NCI-H774 (cell line): ENCODE measurements at places on chromosomes 13 and 19.

DNA sequence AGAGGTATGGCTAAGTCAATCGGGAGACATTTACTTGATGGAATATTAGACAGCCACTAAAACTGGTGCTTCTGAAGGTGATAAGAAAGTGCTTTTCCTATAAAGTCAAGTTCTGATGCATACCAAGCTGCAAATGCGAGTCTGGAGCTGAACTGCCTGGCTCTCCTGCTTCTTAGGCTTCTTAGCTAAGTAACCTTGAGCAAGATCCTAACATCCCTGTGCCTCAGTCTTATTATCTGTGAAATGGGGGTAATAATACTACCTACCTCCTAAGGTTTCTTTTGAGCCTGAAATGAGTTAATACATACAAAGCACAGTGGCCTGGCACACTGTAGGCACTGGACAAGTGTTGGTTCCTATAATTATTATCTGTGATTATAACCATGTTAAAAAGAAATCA, 64.5 kb downstream of the ZIC5 start:
- no peak for DNase-seq

GRCh38 chr19:6779206-6779605, 6.7 kb downstream of the VAV1 start:
- DNase-seq: no peak

- no peak for DNase-seq
Observed at GRCh38 chr13:30796132-30796572, 60.8 kb downstream of the ALOX5AP start.

GRCh38 chr13:46866150-46866549, 30.7 kb downstream of the HTR2A start:
- no peak for DNase-seq

DNA sequence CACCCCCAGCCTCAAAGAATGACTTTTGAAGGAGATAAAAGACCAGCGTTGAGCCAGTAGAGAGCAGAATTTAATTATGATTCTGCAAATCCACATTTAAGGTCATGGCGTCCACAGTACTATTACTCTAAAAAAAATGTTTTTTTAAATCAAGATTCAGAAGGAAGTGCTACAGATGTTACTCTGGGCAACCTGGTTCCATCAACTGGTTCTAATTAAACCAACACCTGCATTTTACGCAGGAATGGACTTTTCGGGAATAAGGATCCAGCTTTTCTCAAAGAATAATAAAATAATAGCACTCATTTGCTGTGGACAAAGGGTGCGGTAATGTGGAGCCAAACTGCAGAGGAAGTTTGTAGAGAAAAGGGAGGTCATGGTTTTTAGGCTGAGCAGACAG, 62.9 kb upstream of the IPO5 start:
- DNase-seq: no peak

DNA sequence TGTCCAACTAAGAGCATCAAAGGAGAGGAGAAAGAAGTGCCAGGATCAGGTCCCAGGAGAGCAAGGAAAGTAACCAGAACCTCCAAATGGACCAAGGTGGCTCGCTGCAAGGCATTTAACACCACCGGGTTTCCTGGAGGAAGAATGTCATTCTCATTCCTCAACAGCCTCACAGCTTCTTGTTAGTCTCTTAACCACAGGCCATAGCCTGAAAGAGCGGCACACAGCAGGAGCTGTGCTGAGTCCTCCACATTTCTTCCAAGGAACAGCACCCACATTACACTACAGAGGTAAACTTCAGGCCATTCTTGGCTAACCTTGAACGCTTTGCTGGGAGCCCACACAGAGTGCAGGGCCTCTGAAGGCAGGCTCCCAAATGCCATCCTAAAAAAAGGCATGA, 23.6 kb downstream of the DOCK9 start:
- DNase-seq: no peak

- no peak for DNase-seq
Observed at GRCh38 chr19:39236527-39236926, 8.3 kb downstream of the IFNL3 start.

DNA sequence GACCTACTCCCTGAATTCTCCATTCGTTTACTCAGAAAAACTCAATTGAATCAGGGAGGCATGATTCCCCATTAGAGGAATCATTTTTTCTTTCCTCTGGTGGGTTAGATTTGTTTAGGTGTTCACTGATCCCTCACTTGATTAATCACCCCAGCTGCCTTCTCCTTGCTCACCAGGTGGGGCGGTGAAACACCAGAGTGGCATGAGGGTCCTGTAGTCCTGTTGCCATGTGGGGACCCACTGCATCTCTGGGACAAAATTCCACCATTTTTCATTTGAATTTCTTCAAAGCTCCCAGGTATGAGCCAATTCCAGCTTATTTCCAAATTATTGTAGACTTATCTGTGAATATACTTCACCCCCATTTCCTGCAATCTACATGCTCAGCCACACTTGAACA, 462.7 kb upstream of the ZNF507 start:
- DNase-seq: no peak

DNA sequence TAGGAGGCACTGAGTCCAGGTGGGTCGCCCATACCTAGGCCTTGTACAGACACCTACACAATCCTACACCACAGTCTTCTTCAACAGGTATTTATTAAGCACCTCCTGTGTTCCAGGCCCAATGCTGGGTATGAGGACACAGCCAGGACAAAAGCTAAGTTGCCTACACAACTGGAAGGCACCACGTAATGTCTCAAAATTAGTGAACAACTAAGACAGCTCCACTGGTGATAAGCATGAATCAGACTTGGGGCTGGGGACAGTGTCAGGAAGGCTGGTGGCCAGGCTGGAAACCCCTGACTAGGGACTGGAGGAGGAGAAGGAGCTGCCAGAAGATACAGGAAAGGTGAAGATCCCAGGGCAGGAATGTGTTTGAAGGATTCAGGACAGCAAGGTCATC, 2.4 kb downstream of the SMIM24 start:
- no peak for DNase-seq

DNA sequence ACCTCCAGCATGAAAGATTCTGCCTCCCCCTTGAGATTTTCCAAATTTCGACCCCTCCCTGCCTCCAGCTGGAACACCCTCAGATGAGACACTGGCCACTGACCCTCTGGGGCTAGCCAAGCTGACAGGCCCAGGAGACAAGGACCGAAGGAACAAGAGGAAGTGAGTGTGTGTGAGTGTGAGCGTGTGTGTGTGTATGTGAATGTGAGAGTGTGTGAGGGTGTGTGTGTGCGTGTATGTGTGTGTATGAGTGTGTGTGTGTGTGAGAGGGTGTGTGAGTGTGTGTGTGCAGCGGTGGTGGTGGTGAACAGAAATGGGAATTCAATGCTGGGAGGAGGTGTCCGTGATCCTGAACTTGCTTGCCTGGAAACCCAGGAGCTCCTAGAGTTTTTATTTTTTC, 13.8 kb downstream of the HRC start:
- DNase-seq: no peak

- DNase-seq: no peak
Observed at GRCh38 chr13:64680739-64681138, 2549.4 kb downstream of the PCDH9 start.

DNA sequence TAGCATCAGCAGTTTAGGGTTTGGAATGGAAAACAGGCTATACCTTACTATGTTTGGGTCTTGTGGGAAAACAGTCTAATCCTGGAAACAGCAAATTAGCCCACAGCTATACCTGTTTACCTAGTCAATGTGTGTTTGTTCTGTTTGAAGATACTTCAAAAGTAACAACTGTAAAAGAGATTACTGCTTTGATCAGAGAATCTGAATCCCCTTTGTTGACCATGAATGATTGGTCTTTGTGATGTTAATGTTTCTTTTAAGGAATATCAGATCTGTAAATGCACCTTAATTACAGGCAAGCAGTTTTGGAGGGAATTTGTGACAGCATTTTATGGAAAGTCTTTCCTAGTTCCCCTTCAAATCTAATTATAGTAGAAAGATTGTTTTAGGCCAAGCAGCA, 20.7 kb upstream of the KLF5 start:
- no peak for DNase-seq

- DNase-seq: no peak
Observed at GRCh38 chr13:40813667-40814454, 24.4 kb downstream of the SLC25A15 start.

DNA sequence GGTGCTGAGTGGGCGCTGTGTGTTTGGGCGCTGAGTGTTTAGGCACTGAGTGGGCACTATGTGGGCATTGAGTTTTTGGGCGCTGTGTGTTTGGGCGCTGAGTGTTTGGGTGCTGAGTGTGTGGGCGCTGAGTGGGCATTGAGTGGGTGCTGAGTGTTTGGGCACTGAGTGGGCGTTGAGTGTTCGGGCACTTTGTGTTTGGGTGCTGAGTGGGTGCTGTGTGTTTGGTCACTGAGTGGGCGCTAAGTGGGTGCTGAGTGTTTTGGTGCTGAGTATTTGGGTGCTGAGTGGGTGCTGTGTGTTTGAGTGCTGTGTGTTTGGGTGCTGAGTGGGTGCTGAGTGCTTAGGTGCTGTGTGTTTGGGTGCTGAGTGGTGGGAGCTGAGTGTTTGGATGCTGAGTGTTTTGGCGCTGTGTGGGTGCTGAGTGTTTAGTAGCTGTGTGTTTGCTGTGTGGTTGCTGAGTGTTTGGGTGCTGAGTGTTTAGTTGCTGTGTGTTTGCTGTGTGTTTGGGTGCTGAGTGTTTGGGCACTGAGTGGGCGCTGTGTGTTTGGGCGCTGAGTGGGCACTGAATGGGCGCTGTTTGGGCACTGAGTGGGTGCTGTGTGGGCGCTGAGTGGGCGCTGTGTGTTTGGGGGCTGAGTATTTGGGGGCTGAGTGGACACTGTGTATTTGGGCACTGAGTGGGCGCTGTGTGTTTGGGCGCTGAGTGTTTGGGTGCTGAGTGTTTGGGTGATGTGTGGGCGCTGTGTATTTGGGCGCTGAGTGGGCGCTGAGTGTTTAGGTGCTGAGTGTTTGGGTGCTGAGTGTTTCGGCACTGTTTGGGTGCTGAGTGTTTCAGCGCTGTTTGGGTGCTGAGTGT, 47.2 kb upstream of the F7 start:
- no peak for DNase-seq

DNA sequence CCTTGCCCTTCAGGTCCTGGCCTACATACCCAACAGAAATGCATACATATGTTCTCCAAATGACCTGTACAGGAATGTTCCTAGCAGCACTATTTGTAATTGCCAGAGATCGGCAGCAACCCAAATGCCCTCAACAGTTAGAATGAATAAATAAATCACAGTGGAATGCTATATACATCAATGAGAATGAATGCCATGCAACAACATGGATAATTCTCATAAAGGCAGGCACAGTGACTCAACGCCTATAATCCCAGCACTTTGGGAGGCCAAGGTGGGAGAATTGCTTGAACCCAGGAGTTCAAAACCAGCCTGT, 18.6 kb downstream of the TEX101 start:
- DNase-seq: no peak

DNA sequence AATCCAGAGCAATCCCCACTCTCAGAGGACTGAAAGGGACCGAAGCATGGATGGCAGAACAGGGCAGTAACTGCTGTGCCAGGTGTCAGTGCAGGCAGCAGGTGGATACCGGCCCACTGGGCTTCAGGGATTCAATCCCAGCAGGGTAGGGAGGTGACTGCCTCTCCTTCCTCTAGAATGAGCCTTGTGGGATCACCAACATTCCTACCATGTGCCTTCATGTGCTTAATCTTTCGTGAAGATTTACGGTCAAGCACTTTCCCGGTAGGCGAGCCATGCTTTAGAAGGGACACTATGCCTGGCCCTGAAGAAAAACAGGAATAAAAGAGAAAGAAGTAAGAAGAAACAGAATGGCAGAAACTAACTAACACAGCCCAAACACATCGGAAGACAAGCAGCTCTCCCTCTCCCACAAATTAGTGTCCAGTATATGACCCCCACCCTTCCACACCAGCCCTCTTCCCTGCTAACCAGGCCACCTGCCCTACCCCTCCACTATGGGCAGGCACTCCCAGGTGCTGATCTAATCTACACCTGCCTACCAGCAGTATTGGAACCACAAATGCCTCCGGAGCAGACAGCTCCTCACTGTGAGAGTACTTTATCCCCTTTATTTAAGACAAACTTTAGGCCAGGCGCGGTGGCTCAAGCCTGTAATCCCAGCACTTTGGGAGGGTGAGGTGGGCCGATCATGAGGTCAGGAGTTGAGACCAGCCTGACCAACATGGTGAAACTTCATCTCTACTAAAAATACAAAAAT, 162.5 kb downstream of the NUFIP1 start:
- DNase-seq: no peak

- DNase-seq: no peak
Observed at GRCh38 chr13:102679449-102680132, 15.3 kb downstream of the METTL21C start.

DNA sequence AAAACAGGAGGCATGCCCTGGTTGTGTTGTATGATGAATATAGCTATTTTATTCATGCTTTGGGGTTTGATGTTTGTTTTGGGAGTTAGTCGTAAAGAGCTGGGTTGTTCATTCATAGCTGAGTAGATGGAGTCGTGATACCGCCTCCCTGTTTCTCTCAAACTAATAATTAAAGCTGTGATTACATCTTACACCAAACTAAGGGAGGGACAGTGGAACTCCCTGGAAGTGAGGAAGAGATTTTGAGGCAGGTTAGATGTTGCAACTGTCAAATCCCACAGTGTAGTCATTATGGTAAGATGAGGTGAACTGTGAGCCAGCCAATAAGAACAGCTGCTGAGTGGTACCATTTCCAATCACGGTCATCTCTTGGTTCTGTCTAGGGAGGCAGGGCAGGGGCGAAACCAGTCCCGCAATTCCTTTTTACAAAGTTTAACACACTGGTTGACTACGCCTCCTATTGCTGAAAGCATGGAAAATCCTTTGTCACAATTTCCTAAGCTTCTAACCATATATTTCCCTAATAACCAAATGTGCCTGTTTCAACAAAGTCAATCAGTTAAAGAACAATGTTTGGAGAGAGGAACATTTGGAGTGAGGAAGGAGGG, 207.6 kb upstream of the SERP2 start:
- no peak for DNase-seq

GRCh38 chr13:111411919-111412650, 91.6 kb downstream of the TEX29 start:
- DNase-seq: no peak

DNA sequence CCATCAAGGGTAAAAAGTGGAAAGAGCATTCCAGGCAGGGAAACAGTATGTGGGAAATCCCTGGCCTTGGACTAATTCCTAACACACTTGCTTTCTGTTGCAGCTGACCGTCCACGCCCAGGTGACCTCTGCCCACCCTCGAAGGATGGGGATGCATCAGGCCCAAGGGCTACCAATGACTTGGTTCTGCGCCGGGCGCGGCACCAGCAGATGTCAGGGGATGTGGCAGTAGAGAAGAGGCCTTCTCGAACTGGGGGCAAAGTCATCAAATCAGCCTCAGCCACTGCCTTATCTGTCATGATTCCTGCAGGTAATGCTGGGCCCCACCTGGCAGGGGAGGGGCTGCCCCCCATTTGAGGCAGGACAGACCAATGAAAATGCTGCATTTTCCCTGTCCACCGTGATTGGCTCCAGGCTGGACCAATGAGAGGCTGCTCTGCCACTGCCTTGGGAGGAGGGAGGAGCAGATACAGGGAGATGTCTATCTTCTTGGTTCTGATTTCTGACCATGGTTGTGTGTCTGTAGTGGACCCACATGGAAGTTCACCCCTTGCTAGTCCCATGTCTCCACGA, 12.6 kb downstream of the DNASE2 start:
- DNase-seq: no peak
